ENCODE measurements at places on chromosomes 1 and 21. TPM values are rescaled to one million over a fixed set of nuclear protein-coding genes. Genes with fewer than 3 reads are reported as not detected.
A peak's percentile ranks its signal among the peaks of the same experiment; 100 is the strongest.

DNA sequence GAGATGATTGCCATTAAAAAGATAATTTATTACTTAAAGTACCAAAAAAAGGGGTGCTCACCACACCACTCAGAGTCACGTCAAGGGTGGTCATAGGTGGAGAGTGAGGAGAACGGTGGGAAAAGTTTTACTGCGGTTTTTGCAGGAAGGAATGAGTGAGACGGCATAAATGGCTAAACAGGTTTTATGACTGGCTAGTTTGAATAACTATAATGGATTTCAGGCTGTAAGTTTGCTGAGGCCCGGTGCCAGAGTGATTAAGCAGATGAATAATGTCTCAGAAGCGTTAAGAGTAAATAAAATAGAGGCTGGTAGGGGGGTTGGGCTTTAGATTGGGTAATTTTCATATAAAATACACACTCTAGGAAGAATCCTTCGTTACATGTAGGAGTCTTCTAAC lies 1337.8 kb downstream of the AMY1C start:
- DNase-seq, result no peak

GRCh38 chr1:221778125-221778524 lies 36.2 kb upstream of the DUSP10 start:
- DNase-seq, result no peak

DNA sequence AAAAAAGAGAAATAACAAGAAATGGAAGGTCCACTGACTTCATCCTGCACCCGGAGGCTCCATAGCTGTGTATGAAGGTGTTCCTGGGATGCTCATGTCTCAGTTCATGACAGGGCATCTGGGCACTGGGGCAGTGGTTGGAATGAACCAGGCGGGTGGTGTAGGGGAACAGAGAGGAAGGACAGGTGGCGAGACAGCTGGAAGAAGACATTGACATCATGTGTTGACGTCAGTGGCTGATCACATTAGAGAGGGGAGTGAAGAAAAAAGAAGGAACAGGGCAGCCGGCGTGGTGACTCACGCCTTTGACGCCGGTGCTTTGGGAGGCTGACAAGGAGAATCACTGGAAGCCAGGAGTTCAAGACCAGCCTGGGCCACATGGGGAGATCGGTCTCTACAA lies 50.1 kb downstream of the HUNK start:
- DNase-seq, result no peak

DNA sequence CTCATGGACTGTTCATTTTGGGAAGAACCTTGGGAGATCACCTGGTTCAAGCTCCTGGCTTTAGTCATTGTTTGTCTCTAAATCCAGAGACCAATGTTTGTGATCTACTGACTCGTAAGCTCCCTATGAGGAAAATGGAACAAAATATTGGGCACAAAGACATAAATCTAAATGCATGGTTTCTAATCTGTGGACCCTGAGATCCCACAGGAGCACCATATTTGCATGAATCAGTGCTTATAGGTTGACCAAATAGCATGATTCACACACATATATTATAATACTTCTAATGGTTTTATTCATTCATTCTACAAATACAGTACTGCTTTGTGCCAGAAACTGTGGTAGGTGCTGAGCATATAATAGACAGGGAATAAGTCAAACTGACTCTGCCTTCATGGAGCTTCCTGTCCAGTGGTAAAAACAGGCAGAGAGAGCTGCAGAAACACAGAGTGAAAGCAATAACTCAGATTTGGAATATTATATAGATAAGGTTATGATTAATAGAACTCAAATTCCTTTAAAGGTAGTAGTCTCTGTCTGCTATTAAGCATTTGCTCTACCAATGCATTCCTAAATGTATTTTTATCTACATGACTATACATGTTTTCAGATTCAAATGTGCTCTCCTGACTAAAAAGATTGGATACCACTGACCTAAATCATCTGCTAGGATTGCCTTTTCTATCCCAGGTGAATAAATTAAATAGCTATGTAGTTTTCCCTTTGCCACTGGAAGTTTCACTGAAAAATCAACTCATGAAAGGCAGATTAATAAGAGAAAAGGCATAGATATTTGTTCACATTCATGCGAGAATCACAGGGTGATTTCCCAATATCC lies 198.6 kb upstream of the CAMK1G start:
- DNase-seq, result no peak

GRCh38 chr1:33292726-33293340 lies 28.1 kb downstream of the A3GALT2 start:
- DNase-seq, result peak; percentile 72

- DNase-seq, result no peak
Measured at GRCh38 chr1:54537611-54538010, 10.4 kb upstream of the ACOT11 start.

DNA sequence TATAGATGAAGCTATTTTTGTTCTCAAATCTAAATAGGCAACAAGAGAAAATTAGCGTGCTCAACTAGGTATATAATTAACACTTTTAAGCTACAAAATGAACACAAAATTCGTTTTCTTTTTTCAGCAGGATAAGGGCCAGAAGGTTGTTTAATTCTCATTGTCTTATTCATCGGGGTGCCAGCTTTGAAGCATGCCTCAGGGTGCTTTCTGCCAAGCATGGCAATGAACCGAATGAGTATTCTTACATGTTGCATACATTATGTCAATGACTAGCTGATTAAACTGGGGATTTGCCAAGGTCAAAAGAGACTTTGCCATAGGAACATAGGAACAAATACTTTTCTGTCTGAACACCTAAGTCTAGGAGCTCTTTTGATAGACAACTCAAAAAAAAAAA lies 102.0 kb upstream of the MAP1LC3C start:
- DNase-seq, result no peak

DNA sequence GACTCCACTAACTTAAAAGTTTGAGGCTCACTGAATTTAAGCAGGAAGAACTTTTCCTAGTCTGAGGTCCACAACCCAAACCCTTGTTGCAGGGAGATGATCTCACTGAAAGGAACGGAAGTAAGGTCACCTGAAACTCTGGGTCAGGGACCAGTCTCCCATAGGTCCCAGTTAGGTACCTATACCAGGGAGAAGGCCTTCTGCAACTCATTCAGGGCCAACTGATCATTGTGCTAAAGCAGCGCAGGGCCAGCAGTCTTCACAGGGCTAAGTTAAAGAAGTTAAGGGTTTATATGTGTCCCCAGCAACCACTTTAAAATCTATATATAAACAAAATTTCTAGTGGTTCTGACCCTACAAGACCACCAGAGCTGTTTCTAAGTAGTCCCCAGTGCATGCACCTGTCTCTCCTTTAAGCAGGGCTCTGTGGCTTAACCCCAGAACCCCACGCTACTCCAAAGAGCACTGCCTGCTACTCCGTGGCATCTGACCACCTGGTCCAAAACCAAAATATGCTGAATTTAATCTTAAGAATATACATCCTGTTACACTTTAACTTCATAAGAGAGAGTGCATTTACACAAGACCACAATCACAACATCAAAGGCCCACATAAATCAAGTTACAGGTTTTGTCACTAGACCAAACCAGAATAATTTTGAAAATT lies 2.8 kb downstream of the SRSF10 start:
- no peak for DNase-seq

- no peak for DNase-seq
Measured at GRCh38 chr21:27476696-27477095, 509.8 kb upstream of the ADAMTS5 start.

GRCh38 chr1:196466166-196466565 lies 142.1 kb downstream of the KCNT2 start:
- DNase-seq, result no peak

DNA sequence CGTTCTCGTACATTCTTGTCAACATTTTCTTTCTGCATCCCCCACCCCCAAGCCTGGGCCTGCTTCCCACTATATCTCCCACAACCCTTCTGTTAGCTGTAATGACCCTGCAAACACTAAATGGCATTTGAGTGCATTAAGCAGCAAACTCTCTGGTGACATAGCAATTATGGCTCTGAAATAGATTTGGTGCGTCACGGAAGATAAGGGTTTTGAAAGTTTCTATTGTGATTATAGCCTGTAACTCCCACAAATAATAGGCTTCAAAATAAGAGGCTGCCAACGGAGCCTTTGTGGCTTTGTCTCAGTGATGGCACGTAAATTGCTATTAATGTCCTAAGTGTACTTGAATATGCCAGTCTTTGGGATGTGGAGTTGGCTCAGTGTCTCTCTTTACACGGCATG lies 277.6 kb downstream of the PBX1 start:
- DNase-seq, result no peak

DNA sequence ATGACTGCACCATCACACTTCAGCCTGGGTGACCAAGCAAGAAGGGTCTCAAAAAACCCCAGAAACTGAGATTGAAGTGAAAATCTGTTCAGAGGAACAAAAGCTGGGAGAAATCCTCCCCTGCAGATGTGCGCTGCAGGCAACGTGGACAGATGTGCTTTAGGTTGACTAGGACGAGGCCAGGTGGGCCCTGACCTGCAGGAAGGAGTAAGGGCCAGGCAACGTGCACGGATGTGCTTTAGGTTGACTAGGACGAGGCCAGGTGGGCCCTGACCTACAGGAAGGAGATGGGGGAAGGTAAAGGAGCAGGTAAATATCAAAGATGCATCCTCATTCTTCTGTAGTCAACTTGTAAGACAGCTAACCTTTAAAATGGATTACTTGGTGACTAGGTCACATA lies 2.5 kb upstream of the KRTAP12-1 start:
- no peak for DNase-seq

- peak; percentile 85 for DNase-seq
Measured at GRCh38 chr21:31873696-31874599, 1.1 kb downstream of the HUNK start.

- DNase-seq, result no peak
Measured at GRCh38 chr1:112788054-112788453, 72.9 kb upstream of the PPM1J start.

- no peak for DNase-seq
Measured at GRCh38 chr21:45844181-45844580, 137.4 kb upstream of the COL6A1 start.

The C1orf105 gene
- total RNA-seq, result not detected

The UBE2U gene
- total RNA-seq, result not detected

The RGS16 gene
- 20.9 TPM for total RNA-seq

The LCE2C gene
- total RNA-seq, result not detected

The ASPM gene
- total RNA-seq, result 1.6 TPM

The BPNT1 gene
- 18.3 TPM for total RNA-seq

The PTGER3 gene
- total RNA-seq, result 32.7 TPM

The DNAH14 gene
- total RNA-seq, result 11.3 TPM

All from aorta (tissue), 5 donors.